COR-L47 (cell line): ENCODE measurements at places on chromosomes 5 and 9.
A peak's percentile ranks its signal among the peaks of the same experiment; 100 is the strongest.

DNA sequence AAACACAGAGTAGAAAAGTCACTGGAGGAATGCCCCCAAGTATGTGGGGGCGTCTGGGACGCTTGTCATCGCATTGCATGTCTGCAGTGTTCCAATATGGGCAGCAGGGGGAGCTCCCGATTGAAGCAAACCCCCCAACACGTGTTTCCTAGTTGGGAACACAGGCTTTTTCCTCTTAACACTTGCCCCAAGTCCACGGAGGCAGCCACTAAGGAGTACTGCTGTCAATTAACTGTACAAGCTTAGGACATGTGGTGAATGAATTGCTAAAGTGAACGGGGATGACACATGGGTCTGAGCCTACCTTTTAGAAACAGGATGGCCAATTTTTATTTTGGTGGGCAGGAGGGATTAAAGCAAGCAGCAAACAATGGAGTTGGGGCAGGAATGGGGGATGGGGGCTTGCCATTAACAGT lies 2.2 kb downstream of the GABRB2 start:
- peak; percentile 7 for DNase-seq

- no peak for DNase-seq
Measured at GRCh38 chr5:78763659-78764189, 115.2 kb upstream of the LHFPL2 start.

DNA sequence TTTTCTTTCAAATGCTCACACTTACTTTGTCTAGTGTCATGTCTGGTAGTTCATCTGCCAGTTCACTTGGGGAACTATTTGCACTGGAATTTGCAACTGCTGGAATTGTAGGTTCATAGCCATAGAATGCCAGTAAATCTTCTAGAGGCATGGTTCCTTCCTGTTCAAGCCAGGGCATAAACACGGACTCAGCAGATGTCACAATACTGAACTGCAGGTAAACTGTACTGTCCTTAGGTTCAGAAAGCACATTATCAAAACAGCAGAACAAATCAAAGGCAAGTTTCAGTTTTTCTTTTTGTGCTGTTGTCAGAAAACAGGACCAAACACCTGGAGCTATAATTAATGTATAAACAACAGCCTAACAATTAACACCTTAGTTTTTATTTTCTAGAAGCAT lies 13.1 kb downstream of the MIER3 start:
- DNase-seq: no peak

DNA sequence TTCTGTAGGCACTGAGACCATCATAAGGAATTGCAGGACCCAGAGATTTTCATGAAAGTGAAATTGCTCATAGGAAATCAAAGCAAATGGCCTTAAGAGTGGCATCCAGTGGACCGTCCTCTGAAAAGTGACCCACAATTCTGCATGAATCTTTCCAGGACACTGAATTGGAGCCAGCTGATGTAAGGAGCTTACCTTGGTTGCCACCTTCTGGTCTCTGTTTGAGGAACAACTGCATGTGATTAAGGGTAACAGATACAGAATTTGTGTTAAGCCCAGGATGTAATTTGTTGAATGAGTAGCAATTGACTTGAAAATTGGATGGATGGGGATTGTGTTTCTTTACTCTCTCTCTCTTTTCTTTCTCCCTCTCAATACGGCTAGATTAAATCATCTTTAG lies 49.9 kb upstream of the GAS1 start:
- DNase-seq: no peak

DNA sequence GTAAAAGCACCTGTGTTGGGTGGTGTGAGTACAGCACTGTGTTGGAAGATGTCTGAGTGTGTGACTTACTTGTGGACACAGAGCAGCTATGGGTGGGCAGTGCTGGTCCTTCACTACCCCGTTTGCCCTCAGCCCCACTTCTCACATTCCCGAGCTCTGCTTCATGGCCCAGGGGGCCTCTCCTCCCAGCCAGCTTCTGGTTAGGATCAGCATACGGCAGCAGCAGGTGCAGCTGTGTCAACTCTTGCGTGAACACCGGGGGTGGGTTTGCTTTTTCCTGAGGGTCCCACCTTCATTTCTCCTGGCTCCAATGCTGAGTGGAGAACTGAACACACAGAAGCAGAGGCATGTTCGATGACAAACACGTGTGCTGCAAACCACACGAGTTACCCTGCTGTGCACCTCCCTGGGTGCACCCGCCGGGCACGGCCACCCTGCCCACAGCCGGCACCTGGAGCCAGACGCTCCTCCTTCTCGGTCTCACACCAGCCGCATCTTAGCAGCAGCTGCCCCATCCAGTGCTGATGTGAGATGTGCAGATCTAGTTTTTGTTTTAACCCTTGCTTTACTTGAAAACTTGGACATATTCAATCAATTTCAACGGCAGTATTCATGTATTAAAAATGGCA lies 14.9 kb upstream of the SLC6A3 start:
- peak; percentile 55 for DNase-seq

DNA sequence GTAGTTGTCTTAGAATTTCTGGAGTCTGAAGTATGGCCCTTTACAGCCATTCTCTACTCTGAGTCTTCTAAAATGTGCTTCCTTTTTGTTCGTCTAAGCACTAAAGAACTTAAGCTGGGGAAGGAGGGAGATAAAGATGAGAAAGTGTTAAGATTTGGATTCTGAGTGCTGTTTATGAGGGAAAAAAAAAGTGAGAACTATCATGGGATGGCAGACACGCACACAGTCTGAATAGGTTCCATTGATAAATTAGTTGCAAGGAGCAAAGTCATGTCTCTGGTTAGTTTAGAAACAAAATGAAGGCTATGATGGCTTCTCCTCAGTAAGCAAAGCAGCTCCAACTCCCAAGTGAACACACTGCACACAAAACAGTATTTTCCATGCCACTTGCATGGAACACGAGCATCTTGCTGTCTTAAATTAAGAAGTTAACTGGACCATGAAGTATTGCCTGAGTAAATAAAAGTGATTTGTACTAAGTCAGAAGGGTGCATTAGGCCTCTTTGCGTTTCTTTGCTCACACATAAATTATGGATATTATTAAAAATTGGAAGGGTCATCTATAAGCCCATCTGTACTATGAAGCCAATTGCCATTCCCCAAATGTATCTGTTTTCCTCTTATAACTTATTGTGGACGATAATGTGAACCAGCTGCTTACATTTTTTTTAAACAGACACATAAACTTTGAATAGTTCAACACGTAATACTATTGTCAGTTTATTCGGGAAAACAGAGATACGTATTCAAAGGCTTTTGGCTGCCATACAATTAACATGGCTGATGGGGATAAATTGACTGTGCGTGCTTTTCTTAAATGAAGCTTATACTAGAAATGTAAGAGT lies 199.3 kb downstream of the SGCD start:
- DNase-seq: no peak

DNA sequence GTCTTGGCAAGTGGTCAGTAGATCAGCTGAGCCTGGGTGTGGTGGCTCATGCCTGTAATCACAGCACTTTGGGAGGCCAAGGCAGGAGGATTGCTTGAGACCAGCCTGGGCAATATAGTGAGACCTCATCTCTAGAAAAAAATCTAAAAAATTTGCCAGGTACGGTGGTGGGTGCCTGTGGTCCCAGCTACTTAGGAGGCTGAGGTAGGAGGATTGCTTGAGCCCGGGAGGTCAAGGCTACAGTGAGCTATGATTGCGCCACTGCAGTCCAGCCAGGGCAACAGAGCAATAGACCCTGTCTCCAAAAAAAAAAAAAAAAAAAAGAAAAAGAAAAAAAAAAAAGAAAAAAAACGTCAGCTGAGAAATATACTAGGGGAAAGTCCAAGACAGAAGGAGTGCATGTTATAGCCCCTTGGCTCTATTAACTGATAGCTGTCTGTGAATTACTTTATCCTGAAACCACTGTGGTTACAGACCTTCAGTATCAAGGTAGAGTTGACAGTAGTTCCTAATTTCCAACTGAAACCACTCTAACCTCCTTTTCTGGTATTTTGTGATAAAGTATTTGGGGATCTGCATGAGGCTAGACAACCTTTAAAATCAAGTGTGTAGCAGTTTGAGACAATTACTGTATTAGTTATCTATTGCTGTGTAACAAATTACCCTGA lies 2.3 kb upstream of the INIP start:
- DNase-seq: no peak

DNA sequence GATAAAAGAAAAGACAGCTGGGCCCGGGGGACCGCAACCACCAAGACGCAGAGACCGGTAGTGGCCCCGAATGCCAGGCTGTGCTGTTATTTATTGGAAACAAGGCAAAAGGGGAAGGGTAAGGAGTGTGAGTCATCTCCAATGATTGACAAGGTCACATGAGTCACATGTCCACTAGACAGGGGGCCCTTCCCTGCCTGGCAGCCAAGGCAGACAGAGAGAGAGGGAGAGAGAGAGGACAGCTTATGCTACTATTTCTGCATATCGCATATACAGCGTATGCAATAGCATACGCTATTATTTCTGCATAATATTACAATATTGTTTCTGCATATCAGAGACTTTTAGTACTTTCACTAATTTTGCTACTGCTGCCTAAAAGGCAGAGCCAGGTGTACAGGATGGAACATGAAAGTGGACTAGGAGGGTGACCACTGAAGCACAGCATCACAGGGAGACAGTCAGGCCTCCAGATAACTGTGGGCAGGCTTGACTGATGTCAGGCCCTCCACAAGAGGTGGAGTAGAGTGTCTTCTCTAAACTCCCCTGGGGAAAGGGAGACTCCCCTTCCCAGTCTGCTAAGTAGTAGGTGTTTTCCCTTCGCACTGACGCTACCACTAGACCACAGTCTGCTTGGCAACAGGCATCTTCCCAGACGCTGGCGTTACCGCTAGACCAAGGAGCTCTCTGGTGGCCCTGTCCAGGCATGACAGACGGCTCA lies 50.3 kb downstream of the RFX3 start:
- no peak for DNase-seq

GRCh38 chr5:179437341-179438001 lies 92.2 kb upstream of the ADAMTS2 start:
- no peak for DNase-seq

DNA sequence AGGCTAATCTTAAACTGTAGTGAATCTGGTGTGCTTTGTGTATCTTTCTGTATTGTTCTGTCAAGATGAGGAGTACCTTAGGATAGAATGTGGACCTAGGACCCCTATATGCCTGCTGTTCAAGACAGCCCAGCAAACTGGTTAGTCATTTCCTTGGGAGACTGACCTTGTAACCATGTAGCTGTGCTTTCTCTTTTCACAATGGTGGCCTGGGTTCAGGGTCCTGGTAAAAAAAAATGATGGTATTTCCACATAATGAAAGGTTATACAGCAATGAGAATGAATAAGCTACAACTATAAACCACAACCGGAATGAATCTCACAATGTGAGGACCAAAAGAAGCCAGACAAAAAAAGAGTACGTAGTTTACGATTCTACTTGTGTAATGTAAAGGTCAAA lies 36.4 kb upstream of the F2RL1 start:
- no peak for DNase-seq

GRCh38 chr5:159780246-159780645 lies 136.0 kb upstream of the ADRA1B start:
- no peak for DNase-seq

GRCh38 chr9:97767891-97768290 lies 70.8 kb upstream of the XPA start:
- no peak for DNase-seq

- no peak for DNase-seq
Measured at GRCh38 chr5:58786035-58786434, 203.2 kb downstream of the RAB3C start.

GRCh38 chr5:147576646-147577535 lies 67.0 kb upstream of the DPYSL3 start:
- DNase-seq: peak; percentile 19

GRCh38 chr9:39588500-39589137 lies 233.2 kb downstream of the SPATA31A1 start:
- DNase-seq: no peak

DNA sequence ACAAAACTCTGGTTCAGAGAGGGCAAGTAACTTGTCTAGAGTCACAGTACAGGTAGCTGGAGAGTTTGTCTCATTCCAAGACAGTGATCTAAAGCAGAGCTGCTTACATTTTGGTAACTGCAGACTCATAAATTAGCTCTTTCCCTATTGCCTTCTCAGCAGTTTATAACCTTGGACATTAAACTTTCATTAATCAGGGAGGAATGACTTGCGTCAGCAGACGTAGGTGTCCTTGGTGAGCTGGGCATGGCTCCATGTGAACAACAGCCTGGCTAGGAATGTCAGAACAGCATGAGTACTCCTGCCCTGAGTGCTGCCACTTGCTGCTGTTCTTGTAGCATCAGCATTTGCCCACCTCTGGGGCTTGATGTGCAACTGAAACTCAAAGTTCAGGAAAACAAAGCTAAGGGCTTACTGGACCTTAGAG lies 2.2 kb upstream of the ALDOB start:
- DNase-seq: no peak

DNA sequence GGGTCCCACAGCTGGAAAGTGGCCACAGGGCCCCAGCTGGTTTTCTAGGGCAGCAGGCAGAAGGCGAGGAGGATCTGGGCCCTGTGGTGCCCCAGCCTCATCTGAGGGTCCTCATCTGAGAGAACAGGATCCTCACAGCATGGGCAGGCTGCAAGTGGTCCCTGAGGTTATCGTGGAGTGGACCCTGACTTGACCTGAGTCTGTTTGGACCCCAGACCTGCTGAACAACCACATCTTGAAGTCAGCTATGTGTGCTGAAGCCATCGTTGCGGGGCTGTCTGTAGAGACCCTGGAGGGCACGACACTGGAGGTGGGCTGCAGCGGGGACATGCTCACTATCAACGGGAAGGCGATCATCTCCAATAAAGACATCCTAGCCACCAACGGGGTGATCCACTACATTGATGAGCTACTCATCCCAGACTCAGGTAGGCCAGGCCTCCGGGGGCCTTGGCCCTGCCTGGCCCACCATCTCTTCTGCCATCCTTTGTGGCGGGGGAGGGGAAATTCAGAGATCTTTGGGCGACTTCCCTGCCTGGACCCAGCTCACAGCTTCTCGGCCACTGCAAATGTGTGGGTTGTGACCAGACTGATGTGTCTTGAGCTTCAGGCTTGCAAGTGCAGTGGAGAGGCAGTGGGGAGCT lies 24.0 kb downstream of the TGFBI start:
- DNase-seq: no peak

GRCh38 chr5:144742361-144742760 lies 571.7 kb downstream of the KCTD16 start:
- no peak for DNase-seq

GRCh38 chr9:130770679-130771442 lies 64.2 kb upstream of the ABL1 start:
- peak; percentile 20 for DNase-seq

DNA sequence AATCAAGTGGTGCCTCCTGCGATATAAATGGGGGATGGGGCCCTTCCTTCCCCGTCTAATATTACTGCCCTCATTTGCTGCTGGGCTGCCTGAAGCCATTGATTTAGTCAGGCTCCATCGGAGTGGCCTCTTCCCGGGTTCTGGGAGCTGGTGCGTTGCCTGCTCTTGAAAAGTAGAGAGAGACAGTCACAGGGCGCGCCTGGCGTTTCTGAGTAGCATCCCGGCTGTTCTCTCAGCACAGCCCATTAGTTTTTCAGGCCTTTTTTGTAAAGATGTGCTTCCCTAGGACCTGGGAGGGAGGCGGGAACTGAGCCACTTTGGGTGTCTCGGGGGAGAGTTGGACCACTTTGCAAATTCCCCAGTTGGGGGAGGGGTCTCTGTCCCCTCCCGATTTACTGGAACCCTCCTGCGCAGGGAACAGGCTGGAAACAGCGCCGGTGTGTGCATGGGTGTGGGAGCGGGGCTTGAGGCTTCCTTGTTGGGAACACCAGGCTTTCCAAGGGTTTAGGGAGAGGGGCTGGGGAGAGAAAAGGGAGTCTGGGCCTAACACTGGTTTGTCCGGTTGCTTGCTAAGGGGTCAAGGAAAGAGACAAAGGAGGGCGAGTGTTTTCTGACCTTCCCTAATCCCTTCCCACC lies 4.7 kb downstream of the PRDM6 start:
- DNase-seq: no peak

GRCh38 chr9:81182431-81182830 lies 506.9 kb downstream of the TLE1 start:
- DNase-seq: no peak

- DNase-seq: no peak
Measured at GRCh38 chr9:26175264-26175663, 497.0 kb upstream of the TUSC1 start.
